ENCODE measurements at places on chromosomes 3 and 15.

- DNase-seq = no peak
- H3K4me3 ChIP-seq = no peak overlapping the region
- no peaks in the 10 kb centered on the region for H3K27me3 ChIP-seq
- H3K27ac ChIP-seq = no peak overlapping the region
These were observed 281.4 kb downstream of the ADAMTS17 start for GRCh38 chr15:100060276-100060926.

GRCh38 chr3:30688776-30689641 lies 82.6 kb downstream of the TGFBR2 start:
- H3K36me3 ChIP-seq = peaks cover 45% of the 10 kb centered on the region
- H3K27ac ChIP-seq = peak overlapping the region; percentile 71
- H3K27me3 ChIP-seq = no peaks in the 10 kb centered on the region
- no peak overlapping the region for H3K4me3 ChIP-seq
- DNase-seq = no peak
- H3K4me1 ChIP-seq = peaks cover 89% of the 10 kb centered on the region

GRCh38 chr3:138923531-138923994 lies 23.4 kb downstream of the FOXL2 start:
- peak; percentile 21 for DNase-seq
- no peaks in the 10 kb centered on the region for H3K4me1 ChIP-seq
- no peaks in the 10 kb centered on the region for H3K27me3 ChIP-seq
- no peak overlapping the region for H3K4me3 ChIP-seq
- H3K36me3 ChIP-seq = no peaks in the 10 kb centered on the region
- H3K27ac ChIP-seq = no peak overlapping the region

GRCh38 chr3:8368598-8368997 lies 133.0 kb upstream of the LMCD1 start:
- no peaks in the 10 kb centered on the region for H3K4me1 ChIP-seq
- H3K36me3 ChIP-seq = no peaks in the 10 kb centered on the region
- H3K4me3 ChIP-seq = no peak overlapping the region
- no peak overlapping the region for H3K27ac ChIP-seq
- DNase-seq = no peak
- H3K27me3 ChIP-seq = no peaks in the 10 kb centered on the region

GRCh38 chr3:97910931-97911351 lies 61.3 kb downstream of the RIOX2 start:
- H3K36me3 ChIP-seq = no peaks in the 10 kb centered on the region
- H3K4me3 ChIP-seq = no peak overlapping the region
- H3K4me1 ChIP-seq = no peaks in the 10 kb centered on the region
- no peak for DNase-seq
- no peaks in the 10 kb centered on the region for H3K27me3 ChIP-seq

DNA sequence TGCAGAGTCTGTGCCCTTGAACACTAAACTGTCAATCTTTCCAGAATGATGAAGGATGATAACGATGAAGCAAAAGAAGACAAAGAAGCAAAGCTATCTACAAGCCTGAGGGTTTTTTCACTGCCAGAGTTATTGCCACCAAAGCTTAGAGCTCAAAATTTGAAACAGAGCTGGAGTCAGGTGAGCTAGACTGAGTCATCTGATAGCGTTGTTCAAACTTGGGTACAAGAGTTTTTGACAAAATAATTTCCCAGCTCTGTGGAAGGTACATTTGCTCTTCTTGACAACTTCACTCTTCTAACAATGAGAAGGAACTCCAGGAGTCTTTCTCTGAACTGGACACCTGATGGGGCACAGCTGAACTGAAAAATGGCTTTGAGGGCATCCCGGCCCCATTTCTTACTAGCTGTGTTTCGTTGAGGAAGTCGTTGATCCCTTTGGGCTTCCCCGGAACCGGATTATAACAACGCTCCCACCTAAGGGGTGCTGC lies 715 bp downstream of the MCCC1 start:
- no peaks in the 10 kb centered on the region for H3K4me1 ChIP-seq
- no peak for DNase-seq
- H3K36me3 ChIP-seq = peaks cover 8% of the 10 kb centered on the region

GRCh38 chr3:25532431-25533162 lies 104.5 kb downstream of the RARB start:
- peaks cover 13% of the 10 kb centered on the region for H3K4me1 ChIP-seq
- no peak overlapping the region for H3K4me3 ChIP-seq
- no peak for DNase-seq
- H3K27ac ChIP-seq = no peak overlapping the region

DNA sequence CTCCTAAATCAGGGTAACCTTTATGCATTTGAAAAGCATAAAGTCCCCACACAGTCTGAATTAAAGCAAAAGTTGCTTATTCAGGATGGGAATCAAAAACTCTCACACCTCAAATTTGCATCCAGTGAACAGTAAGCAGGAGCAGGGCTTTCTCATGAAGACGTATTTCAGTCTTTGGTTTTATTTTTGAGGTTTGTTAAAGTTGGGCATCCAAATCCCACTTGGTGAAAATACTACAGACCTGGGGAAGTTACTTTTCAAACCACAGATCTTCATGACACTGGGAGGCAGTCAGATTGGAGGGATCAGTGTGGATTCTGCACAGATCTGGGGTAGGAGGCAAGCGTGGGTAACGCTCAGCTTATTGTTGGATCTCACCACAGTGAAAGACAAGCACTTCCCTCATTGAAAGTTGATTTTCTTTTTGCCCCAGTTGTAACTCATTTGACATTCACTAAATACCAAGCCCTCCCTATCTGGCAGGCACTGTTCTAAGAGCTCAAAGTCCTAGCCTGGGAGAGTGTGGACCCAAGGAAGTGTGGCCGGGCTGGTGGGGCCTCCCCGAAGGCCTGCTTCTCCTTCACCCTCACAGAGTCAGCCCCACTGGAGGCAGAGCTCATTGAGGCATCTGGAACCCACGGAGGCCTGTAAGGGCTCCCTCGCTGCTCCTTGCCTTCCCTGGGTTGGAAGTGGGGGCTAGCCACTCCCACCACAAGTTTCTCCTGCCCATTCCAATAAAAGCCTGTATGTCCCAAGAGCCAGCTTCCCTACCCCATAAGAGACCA lies 783 bp upstream of the ISG20 start:
- DNase-seq = no peak
- H3K27me3 ChIP-seq = no peaks in the 10 kb centered on the region
- H3K27ac ChIP-seq = peak overlapping the region; percentile 99
- H3K4me3 ChIP-seq = peak overlapping the region; percentile 39

GRCh38 chr15:45471151-45471550 lies 51.4 kb downstream of the SLC30A4 start:
- DNase-seq = no peak
- no peak overlapping the region for H3K4me3 ChIP-seq
- H3K27ac ChIP-seq = no peak overlapping the region
- no peaks in the 10 kb centered on the region for H3K36me3 ChIP-seq
- no peaks in the 10 kb centered on the region for H3K27me3 ChIP-seq

DNA sequence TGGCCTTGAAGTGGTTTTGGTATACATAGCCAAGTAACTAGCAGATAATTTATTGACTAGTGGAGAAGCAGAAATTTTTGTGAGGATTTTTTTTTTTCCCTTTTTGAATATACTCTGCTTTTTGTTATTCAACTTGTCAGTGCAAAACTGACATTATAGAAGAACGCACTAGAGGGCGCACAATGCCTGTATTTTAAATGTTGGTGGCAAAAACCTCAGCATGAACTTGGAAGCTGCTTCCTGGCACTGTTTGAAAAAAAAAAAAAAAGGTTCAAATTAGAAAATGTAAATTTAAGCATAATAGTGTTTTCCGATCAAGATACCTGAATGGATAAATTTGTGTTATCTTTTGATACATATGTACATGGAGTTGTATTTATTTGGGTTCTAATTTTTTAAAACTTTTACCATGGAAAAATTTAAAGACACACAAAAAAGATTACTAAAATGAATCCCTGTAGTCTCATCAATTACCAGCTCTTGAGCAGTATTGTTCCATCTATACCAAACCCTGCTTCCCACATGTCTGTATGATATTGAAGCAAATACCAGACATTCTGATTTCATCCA lies 56.0 kb downstream of the SLC25A26 start:
- H3K4me1 ChIP-seq = no peaks in the 10 kb centered on the region
- H3K36me3 ChIP-seq = no peaks in the 10 kb centered on the region
- no peak for DNase-seq
- no peak overlapping the region for H3K4me3 ChIP-seq
- no peaks in the 10 kb centered on the region for H3K27me3 ChIP-seq

DNA sequence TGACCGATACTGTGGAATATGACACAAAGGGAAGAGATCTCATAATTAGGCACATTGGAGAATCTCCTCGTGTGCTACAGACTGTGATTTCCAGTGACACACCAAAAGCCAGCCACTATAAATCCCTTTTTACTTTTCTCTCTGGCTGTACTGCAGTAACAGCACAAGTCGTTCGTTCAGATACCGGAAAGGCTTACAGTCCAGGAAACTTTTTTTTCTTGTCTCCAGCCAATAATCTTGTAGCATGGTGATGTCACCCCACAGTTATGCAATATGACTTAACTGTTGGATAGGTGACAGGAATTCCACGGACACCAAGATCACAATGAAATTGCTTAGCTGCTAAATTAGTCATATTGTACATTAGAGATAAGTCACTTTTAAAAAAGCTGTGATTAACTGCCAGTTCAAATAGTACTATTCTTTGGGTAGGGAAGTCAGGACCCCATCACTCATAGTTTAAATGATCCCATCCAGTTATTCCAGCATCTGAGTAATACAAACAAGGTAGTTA lies 36.3 kb upstream of the TSC22D2 start:
- no peaks in the 10 kb centered on the region for H3K27me3 ChIP-seq
- peaks cover 41% of the 10 kb centered on the region for H3K4me1 ChIP-seq
- H3K27ac ChIP-seq = peak overlapping the region; percentile 80
- no peak for DNase-seq
- H3K36me3 ChIP-seq = no peaks in the 10 kb centered on the region

GRCh38 chr3:58874795-58875194 lies 175.0 kb downstream of the CFAP20DC start:
- H3K27ac ChIP-seq = peak overlapping the region; percentile 32
- H3K4me3 ChIP-seq = no peak overlapping the region
- H3K36me3 ChIP-seq = no peaks in the 10 kb centered on the region
- H3K27me3 ChIP-seq = no peaks in the 10 kb centered on the region
- no peak for DNase-seq

DNA sequence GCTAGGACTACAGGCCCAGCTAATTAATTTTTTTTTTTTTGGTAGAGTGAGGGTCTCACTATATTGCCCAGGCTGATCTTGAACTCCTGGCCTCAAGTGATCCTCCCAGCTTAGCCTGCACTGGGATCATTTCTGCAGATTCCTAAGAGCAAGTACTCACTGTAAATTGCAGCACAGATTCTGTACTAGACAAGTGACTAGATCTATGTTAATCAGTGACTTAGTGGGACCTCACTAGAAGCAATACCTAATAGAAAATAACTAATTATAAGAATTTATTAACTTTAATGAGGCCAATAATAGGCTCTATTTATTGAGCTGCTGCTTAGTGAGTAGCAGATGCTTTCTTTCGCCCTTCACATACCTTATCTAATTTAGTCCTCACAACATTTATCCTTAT lies 10.6 kb upstream of the UTS2B start:
- H3K4me3 ChIP-seq = no peak overlapping the region
- no peak for DNase-seq
- peaks cover 5% of the 10 kb centered on the region for H3K4me1 ChIP-seq

DNA sequence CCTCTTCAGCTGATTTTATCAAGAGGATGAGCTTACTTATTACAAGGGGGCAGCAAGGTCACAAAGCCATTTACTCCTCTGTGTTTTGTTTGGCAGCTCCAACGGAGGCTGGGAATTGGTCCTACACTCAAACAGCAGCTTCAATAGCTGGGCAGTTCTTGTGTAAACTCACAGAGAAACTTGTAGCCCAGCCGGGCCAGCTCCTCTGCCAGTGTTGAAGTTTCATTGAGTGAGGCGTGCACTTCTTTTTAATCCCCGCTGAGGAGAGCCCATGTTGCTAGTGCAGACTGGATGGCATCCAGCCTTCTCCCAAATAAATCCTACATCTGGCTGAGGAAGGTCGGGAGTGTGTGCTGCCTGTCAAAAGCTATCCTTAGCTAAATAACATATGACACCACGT lies 59.5 kb downstream of the BFSP2 start:
- no peak for DNase-seq
- H3K27ac ChIP-seq = peak overlapping the region; percentile 55
- H3K4me3 ChIP-seq = no peak overlapping the region
- H3K36me3 ChIP-seq = no peaks in the 10 kb centered on the region

GRCh38 chr3:195829897-195830254 lies 18.1 kb upstream of the MUC4 start:
- no peaks in the 10 kb centered on the region for H3K36me3 ChIP-seq
- DNase-seq = no peak
- no peaks in the 10 kb centered on the region for H3K27me3 ChIP-seq
- H3K4me1 ChIP-seq = peaks cover 20% of the 10 kb centered on the region
- no peak overlapping the region for H3K4me3 ChIP-seq
- H3K27ac ChIP-seq = peak overlapping the region; percentile 43

DNA sequence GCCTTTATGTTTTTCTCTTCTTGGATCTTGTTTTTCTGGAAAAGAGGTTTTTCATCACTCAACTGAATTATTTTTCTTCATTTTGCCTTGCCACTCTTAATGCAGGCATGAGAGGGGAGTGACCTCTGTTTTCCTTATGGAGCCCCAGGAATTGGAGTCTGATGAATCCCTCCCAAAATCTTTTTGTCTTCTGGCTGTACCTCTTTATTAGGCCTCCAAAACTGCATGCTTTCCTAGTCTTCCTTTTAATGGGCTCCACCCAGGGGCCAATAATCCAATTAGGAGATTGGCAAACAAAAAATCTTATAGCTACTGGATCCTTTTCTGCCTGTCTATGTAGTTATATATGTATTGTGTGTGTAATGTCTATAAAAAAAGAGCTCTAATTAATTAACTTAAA lies 192.4 kb upstream of the PEX5L start:
- H3K27ac ChIP-seq = no peak overlapping the region
- no peaks in the 10 kb centered on the region for H3K36me3 ChIP-seq
- no peak for DNase-seq
- H3K4me3 ChIP-seq = no peak overlapping the region
- no peaks in the 10 kb centered on the region for H3K4me1 ChIP-seq

DNA sequence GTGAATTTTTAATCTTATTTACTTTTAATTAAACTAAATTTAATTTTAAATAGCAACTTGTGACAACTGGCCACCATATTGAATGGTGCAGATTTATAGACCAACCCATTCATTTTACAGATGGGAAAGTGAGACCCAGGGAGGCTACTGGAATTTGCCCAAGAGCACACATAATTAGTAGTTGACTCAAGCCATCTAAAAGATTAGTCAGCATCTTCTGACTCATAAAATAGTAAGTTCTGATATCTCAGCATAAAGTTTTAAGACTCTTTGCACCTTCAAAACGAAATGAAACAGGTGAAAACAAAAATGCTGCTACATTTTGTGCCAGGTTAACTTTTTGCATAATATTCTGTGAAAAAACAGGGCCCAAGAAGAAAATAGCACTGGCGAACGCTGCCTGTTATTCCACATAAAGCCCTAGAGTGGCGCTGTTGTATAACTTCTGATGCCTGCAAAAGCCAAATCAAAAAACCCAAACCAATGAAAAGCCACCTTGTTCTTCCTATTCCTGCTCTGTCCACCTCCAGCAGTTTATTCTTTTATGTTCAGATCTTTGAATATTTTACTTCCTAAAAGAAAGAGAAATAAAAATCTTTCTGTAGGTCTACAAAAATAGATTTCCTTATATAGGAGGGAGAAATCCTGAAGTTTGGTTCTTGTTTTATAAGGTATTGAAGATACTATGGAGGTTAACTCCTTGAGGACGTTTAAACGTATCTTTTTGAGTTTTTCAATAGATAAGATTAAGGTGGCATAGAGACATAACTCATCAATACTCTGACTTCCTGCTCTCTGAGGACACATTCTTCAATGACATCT lies 62.8 kb downstream of the OTOL1 start:
- H3K27ac ChIP-seq = no peak overlapping the region
- no peak overlapping the region for H3K4me3 ChIP-seq
- H3K36me3 ChIP-seq = no peaks in the 10 kb centered on the region
- DNase-seq = no peak
- H3K4me1 ChIP-seq = no peaks in the 10 kb centered on the region

All from esophagus squamous epithelium (tissue), 5 donors.